AG20443 (cell line): ENCODE measurements at places on chromosomes 16 and 17.

DNA sequence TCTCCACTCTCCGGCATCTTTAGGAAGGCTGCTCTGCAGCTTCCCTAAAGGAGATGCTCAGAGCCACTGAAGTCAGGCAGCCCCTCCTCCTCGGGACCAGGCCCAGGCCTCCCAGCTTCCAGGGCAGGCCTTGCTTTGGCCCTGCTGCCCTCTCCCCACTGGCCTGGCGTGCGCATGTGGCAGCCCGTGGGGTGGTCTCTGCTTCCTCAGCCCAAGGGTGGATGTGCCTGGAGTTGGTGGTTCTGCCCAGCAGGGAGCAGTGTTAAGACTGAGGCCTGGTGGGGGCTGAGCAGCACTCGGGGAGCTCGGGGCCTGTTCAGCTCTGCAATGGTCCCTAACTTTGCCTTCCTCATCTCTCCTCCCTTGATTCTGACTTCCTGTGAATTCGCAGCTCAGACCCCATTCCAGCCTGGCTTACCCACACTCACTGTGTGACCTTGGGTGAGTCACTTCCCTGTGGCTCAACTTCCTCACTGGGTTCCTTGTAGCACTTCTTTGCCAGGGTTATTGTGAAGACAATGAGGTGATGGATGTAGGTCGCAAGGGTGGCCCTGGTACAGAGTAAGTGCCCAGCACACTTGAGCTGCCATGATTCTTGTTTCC is 63.2 kb downstream of the NKD1 start:
- DNase-seq: no peak

DNA sequence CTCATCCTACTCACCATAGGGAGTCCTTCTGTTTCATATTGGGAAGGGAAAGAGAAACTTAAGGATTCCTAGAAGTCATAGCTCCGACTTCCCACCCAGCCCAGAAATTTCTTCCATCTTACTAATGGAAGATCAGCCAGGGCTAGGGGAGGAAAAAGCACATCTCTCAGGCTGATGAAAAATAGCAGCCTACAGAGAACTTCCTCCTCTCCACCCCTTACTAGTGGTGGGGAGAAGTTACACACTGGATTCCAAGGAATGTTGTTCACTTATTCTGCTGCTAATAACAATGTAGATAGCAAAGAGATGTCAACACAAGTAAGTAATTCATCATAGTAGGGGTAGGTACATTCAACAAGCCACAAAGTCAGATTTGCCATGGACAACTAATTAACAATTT is 94.4 kb downstream of the SPACA3 start:
- DNase-seq: no peak

DNA sequence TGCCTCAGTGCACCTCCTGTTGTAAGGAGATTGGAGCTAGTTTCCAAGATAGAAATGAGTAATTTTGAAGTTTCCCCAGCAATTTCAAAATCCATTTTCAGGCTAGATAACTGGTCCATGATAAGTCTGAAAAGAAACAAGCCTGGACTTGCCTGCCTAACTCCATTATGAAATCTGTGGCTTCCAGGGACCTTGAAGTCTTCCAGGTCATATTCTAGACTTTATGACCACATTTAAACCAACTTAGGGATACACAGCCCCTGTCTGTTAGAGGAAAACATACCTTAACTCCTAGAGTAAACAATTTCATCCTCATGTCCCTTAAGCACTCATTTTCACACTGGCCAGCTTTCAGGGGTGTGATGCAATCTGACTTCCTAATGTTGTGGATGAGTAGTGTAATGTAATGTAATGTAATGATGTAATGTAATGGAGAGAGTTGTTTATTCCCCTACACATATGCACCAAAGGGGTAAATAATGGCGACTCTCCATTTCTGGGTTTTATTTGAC is 96.7 kb upstream of the FAM20A start:
- DNase-seq: peak; percentile 34

DNA sequence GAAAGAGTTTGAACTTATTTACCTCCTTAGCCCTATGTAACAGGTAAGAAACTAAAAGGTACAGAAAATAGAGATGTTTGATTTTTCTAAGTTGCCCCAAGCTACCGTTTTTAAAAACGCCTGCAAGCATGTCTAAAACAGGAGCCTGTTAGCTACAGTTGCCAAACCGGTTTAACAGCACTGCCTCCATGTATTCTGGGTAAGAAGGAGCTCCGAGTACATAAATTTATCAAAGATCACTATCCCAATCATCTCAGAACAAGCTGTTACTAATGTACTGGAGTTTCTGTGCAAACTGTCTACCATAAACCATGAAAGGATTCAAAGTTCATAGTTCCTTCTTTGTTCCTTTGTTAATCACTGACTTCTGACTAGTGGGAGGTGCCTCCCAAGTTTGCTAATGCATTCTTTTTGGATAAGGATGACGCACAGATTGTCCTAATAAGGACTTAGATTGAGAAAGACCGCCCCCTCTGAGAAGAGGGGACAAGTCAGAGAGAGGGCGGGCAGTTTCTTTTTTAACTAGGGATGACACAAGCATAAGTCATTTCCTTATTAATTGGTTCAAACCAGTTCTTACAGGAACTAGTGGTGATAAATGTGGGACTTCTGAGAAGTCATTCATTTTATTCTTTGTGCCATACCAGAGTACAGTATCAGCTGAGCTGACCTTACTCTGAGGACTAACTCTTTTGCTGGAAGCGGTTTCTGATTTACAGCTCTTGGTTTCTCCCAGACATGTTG is 55.3 kb downstream of the TUBD1 start:
- DNase-seq: peak; percentile 79

- DNase-seq: no peak
These were observed 8.8 kb downstream of the CNTNAP1 start for GRCh38 chr17:42691021-42691545.
